D341Med (cell line): ENCODE measurements at places on chromosomes 13 and 19.
A peak's percentile ranks its signal among the peaks of the same experiment; 100 is the strongest.

GRCh38 chr19:40025938-40026596 is 29.2 kb downstream of the ZNF546 start:
- no peak for DNase-seq

GRCh38 chr19:9641810-9642209 is 20.8 kb upstream of the ZNF561 start:
- DNase-seq = no peak

- no peak for DNase-seq
Measured at GRCh38 chr13:30465343-30465592, 468 bp downstream of the HMGB1 start.

GRCh38 chr19:6100284-6100915 is 9.9 kb downstream of the RFX2 start:
- no peak for DNase-seq

- DNase-seq = no peak
Measured at GRCh38 chr19:1131718-1132551, 28.1 kb downstream of the GPX4 start.

GRCh38 chr13:111213964-111214726 is 99.0 kb downstream of the ARHGEF7 start:
- no peak for DNase-seq

GRCh38 chr13:70385852-70386251 is 277.6 kb upstream of the KLHL1 start:
- DNase-seq = no peak

- peak; percentile 85 for DNase-seq
Measured at GRCh38 chr19:46745521-46746280, at the start of gene FKRP. FKRP (plus strand) TSS chr19:46746057; CDS start chr19:46755451, 9,394 bp downstream.

DNA sequence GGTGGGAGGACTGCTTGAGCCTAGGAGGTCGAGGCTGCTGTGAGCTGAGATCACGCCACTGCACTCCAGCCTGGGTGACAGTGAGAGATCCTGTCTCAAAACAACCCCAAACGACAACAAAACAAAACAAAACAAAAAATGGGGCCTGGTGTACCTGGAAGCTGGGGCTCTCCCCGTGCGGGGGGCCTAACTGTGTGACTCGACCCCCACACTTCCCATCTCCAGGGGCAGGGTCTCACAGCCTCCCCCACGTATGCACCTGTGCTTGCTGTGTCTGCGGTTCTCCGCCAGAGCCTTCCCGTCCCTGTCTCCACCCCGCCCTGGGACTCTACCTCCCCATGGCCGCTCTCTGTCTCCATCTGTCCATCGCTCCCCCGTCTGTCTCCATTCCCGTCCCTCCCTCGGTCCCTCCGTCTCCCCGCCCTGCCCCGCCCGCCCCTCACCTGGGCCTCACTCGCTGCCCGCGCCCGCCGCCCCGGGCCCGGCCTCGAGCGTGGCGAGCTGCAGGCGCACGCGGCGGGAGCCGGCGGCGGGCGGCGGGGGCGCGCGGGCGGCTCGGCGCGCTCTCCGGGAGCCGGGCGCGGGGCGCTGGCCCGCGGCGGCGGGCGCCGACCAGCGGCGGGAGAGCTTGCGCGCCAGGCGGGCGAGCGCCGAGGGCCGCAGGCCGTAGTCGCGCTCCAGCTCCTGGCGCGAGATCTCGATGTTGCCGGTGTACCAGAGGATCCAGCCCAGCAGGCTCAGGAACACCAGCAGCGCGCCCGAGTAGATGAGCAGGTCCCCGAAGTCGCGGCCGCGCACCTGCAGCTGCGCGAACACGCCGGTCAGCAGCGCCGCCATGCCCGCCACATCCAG is 587 bp downstream of the TMEM238 start:
- no peak for DNase-seq

- DNase-seq = peak; percentile 77
Measured at GRCh38 chr13:111187960-111188541, 72.9 kb downstream of the ARHGEF7 start.

- no peak for DNase-seq
Measured at GRCh38 chr19:57515255-57515654, 11.9 kb upstream of the ZNF549 start.

- DNase-seq = no peak
Measured at GRCh38 chr13:38013676-38014075, 144.1 kb upstream of the TRPC4 start.

- no peak for DNase-seq
Measured at GRCh38 chr19:30480097-30480496, 107.9 kb downstream of the ZNF536 start.

GRCh38 chr13:61029064-61029463 is 386.6 kb downstream of the PCDH20 start:
- DNase-seq = no peak

DNA sequence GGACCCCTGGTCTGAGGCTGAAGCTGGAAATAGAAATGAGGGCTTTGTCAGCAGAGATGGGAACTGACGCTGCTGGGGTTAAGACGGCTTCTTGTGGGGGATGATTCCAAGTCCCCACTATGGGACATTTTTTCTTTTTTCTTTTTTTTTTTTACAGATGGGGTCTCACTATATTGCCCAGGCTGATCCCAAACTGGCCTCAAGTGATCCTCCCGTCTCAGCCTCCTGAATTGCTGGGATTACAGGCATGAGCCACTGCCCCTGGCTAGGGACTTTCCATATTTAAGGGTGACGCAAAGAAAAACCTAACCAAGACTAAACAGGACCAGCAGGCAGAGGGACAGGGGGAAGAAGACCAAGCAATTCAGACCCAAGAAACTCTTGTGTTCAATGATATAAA is 10.0 kb downstream of the LRFN3 start:
- DNase-seq = no peak

DNA sequence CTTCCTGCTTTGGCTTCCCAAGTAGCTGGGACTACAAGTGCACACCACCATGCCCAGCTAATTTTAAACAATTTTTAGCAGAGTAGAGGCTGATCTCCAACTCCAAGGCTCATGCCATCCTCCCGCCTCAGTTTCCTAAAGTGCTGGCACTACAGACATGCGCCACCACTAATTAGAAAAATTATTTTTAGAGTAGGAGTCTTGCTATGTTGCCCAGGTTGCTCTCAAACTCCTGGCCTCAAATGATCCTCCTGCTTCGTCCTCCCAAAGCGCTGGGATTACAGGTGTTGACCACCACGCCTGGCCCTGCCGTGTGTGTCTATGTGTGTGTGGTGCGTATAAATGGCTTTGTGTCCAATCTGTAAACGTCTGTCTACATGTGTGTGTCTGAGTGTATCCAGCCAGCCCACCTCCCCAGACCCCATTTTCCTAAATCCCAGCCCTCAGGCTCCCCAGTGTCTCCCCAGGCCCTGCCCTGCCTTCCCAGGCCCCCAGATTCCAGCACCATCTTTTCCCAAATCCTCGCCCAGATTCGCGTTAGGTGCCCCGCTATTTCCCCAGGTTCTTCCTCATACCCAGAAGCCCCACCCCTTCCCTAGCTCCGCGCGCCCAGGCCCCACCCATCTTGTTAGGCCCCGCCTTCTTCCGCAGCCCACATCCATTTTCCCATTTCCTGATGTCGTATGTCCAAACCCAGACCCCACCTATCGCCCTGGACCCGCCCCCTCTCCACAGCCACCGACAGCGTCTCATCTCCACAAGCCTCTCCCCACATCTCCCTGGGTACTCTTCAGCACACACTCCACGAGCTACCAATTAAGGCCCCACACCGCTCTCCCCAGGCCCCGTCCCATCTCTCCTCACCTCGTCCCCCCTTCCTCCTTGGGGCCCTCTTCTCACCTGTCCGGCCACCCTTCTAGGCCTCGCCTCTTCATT is 24.9 kb downstream of the SLC8A2 start:
- no peak for DNase-seq

GRCh38 chr13:24694907-24695306 is 14.7 kb downstream of the ATP12A start:
- no peak for DNase-seq

DNA sequence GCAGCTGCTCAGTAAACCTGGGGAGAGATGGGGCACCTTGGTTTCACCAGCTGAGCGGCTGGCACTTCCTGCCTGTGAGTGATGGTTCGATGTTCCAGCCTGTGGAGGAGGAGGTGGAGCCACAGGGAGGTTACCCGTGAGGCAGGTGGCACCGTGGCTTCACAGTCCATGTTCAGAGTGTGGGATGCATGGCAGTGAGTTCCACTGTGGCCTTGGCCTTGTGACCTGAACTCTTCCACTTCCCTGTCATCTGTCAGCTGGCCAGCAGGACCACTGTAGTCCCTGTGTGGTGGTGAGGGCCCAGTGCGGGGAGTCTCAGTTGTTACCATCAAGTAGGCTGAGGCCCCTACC is 16.9 kb downstream of the SMARCA4 start:
- DNase-seq = no peak

GRCh38 chr13:99165753-99166587 is 34.7 kb upstream of the UBAC2 start:
- no peak for DNase-seq

DNA sequence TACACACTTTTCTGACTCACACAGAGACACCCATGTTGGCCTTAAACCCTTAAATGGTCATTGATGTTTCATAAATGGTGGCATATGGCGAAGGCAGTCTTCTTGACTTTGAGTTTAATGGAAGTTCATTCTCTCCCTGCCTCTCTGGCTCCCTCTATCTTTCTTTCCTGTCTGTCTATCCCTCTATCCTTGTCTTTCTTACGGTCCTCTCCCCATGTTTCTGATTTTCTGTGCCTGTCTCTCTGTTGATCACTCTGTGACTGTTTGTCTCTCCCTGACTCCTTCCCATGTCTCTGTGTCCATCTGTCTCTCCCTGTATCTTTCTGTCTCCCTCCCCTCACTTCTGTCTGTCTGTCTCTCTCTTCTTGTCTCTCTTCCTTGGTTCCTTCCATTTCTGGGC is 43.2 kb upstream of the SHKBP1 start:
- DNase-seq = no peak

- DNase-seq = no peak
Measured at GRCh38 chr13:39023761-39024160, 14.1 kb downstream of the PROSER1 start.

- no peak for DNase-seq
Measured at GRCh38 chr19:55590617-55591016, 8.7 kb downstream of the FIZ1 start.

GRCh38 chr13:68066879-68067513 is 836.9 kb upstream of the PCDH9 start:
- DNase-seq = no peak

- no peak for DNase-seq
Measured at GRCh38 chr13:43232144-43232872, 208.9 kb downstream of the DNAJC15 start.

DNA sequence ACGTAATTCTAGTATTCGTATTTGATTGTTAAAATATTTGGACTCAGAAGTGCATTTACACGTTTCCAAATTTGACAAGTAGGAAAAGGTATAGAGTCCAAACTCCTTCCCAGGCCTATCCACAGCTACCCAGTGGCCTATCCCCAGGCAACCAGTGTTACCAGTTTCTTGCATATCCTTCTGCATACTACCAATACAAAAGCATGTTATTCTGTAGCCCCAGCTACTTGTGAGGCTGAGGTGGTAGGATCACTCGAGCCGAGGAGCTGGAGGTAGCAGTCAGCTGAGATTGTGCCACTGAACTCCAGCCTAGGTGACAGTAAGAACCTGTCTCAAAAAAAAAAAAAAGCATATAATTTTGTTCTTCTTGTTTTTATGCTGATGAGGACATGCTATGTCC is 67.1 kb downstream of the LRCH1 start:
- DNase-seq = no peak

DNA sequence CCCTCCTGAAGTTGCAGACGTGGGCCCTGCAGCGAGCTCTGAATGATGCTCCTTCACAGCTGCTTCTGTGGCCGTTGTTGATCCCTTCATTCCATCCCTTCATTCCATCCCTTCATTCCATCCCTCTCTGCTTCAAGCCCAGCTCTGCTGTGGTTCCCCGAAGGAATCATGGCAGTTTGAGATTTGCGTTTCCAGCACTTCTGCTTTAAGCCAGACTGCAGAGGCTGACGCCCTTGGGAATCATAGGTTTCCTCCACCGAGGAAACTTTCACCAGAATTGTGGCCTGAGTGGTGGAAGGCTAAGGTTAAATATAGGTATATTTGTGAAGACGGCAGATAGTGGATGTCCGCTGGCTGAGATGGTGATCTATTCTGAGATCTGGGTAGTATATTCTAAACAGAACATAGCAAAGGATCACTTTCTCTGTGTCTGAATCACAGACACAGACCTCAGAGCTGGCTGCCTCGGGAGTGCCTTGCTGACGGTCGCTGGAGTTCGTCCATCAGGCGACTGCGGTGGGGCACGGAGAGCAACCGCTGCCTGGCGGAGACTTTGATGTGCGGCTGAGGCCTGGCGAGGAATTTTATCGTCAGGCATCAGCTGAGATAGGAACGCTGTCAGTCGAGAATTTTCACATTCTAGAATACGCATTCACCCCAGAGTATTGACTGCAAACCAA is 42.8 kb upstream of the DCUN1D2 start:
- DNase-seq = no peak

DNA sequence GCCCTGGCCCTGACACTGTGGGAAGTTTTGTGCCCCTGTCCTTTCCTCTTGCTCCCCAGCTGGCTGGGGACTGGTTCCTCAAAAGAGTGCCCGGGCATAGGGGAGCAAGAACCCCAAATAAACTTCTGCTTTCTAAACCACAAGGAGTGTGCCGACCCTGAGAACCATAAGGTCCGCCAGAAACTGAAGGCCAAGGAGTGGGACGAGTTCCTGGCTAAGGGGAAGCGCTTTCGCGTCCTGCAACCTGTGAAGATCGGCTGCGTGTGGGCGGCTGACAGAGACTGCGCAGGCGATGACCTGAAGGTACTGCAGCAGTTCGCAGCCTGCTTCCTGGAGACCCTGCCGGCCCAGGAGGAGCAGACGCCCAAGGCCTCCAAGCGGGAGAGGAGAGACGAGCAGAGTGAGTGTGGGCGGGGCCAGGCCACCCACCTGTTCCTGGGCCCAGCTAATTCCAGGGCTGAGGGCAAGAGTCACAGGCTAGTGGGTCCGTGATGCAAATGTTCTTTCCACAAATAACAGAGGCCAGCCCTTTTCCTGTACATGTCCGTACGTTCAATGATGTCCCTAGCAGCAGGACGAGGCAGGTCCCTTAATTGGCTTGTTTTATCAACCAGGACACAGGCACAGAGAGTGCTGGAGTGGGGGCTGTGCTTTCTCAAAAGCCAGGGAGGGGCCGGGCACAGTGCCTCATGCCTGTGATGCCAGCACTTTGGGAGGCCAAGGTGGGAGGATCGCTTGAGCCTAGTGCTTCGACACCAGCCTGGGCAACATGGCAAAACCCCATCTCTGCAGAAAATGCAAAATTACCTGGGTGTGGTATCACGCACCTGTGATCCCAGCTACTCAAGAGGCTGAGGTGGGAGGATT is 25.6 kb downstream of the UBXN6 start:
- DNase-seq = no peak

DNA sequence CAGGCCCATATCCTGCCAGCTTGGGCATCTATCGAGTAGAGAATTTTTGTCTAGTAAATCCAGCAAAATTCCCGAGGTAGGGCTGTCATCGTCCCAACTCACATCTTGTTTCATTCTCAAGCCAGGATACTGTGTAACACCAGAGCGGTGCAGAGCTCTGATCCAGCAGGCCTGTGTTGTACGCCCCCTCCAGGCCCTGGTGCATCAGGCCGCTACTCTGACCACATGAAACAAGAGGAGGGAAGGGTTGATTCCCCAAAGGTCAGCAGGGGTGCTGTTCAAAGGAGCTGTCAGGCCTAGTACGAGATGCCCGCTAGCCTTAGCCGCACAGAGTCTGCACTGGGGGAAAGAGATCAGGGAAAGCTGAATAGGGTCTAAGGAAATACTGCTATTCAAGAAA is 276.0 kb downstream of the SLC7A1 start:
- no peak for DNase-seq

- DNase-seq = no peak
Measured at GRCh38 chr13:113845055-113845454, 18.8 kb downstream of the GAS6 start.
